Putamen (tissue), 1 donor: ENCODE measurements at places on chromosomes 12 and 14.

DNA sequence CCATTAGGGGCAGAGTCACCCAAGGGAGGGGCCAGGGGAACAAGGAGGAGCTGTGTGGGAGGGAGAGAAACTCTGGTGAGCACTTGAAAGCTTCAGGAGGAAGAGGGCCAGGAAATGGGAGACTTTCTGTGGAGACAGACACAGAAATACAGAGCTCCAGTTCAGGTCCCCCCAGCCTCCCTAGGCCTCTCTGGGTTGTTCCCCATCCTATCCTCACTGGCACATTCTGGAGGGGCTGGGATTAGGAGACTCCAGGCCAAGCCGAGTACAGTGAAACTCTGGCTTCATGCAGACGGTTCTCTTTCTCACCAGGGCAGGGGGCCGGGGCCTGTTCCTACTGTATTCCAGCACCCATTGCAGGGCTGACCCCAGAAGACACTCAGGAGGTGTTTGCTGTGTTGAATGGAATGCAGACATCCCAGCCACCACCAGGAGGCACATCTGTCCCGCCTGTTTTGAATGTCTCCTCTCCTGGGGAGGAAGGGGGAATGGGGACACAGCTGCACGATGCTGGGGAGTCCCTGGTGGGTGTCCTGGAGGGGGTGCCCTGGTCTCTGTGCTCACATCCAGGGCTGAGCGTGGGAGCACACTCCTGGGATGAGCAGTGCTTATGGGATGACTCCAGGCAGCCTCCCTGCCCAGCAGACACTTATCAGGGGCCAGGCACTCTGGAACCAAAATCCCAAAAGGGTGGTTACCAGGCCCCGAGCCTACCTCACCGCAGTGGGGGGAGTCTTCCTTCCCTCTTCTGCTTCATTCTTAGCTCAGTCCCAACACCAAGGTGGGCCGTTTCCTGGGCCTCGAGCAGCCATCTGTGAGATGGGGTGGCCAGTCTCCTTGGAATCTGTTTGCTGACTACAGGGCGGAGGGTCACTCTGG, 5.5 kb upstream of the KRT84 start:
- DNase-seq = no peak

- DNase-seq = no peak
These were observed 57.8 kb upstream of the FSCB start for GRCh38 chr14:44564908-44565307.

GRCh38 chr14:104531421-104532190, 48.0 kb upstream of the C14orf180 start:
- DNase-seq = no peak

- DNase-seq = no peak
These were observed 55.2 kb upstream of the NTF3 start for GRCh38 chr12:5376591-5377207.

DNA sequence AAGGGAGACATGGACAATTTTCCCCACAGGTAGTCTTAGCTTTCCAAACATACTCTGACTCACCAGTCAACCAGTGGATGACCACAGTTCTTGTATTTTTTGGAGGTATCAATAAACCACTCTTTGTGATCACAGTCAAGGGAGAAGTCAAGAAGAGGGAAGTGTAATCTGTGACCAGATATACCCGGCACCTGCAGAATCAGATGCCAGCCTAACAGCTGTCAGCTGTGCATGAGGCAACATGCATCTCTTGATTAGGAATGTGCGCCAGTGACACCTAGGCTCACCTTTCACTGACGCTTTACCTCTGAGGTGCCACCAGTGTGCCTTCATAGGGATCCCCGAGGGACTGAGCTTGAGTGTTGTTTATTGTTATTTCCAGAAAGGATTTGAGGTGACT, 20.0 kb downstream of the PROX2 start:
- no peak for DNase-seq

DNA sequence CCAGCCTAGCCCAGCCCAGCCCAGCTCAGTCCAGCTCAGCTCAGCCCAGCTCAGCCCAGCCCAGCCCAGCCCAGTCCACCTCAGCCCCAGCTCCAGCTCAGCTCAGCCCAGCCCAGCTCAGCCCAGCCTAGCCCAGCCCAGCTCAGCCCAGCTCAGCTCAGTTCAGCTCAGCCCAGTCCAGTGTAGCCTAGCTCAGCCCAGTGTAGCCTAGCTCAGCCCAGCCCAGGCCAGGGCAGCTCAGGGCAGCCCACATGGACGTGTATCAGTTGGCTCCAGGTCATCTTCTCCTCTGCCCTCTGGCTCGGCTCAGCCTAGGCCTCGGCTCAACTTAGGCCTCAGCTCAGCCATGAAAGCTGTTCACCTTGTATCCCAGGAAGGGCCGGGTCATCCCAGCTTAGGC, 64.7 kb downstream of the TMEM121 start:
- no peak for DNase-seq

- DNase-seq = no peak
These were observed 12.2 kb upstream of the MYH7 start for GRCh38 chr14:23447361-23448350.

GRCh38 chr14:106883218-106883692, 1356.9 kb downstream of the TMEM121 start:
- no peak for DNase-seq

DNA sequence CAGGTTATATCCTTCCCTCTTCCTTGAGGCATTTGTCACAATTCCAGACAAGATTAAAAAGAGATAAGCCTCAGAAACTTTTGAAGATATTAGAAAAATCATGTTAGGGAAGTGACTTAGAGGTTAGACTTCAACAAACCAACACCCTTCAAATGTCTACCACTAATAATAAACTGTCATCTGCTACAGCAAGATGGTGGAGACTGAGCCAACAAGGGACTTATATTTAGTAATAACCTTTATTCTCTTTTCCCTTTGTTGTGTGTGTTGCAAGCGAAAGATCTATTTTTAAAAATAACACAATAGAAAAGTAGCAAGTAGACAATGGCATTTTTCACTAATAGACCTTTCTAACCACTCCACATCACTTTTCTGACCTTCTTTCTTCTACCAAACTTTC, 28.6 kb downstream of the PRICKLE1 start:
- DNase-seq = no peak

DNA sequence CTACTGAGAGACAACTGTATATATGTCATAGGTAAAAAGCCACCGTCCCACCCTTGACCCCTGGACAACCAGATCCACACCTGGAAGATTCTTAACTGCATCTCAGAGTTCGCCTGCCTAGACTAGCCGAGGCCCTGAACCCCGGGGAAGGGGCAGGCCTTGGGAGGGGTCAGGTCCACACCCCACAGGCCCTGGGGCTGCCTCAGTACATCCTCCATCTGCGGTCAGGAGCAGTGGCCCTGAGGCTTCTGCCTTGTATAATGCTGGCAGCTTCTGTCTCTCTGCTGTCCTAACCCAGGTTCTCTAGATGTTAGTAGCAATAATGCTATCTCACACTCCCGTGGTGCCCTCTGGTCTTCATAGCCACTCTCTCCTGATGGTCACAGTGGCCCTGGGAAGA, 36.8 kb downstream of the JDP2 start:
- no peak for DNase-seq

GRCh38 chr12:42660968-42661937, 71.7 kb upstream of the PRICKLE1 start:
- no peak for DNase-seq

- no peak for DNase-seq
These were observed 63.1 kb downstream of the C12orf75 start for GRCh38 chr12:105393587-105393986.

- no peak for DNase-seq
These were observed 243.5 kb downstream of the BCL11B start for GRCh38 chr14:99028521-99028920.

DNA sequence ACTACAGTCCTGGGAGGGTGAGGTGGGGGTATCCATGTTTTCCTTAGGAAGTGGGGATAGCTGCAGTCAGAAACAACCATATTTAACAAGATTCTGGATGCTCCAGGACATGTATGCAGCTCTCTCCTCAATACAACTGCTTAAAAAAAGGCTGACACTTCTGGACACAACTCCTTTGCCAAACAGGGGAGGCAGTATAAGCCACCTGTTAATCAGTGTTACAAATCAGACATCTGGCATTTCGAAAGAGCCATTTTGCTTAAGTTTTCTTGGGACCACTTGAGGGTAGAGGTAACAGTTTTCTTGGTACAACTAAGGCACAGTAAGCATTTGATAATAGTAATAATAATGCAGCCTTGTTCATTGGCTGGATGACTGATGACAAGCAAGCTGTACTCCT, 47.1 kb downstream of the RPGRIP1 start:
- DNase-seq = no peak

- DNase-seq = no peak
These were observed 15.3 kb downstream of the KRT2 start for GRCh38 chr12:52636592-52637258.

- DNase-seq = no peak
These were observed 1.6 kb downstream of the AGAP2 start for GRCh38 chr12:57736741-57737466.

DNA sequence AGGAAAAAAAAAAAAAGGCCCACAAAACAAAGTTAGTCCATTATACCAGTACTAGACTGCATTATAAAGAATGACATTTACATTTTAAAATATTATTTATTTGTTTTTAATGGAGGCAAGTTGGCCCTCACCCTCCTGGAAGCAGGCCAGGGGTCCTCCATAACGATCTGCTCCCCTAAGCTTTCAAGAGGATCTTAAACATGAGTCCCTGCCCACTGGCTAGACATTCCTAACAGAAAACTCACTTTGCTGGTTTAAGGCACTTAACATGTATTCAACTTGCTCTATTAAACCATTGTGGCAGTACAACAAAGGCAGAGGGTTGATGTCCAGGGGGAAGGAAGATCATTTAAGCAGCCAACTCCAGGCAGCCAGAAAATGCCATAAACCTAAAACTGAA, 111.4 kb downstream of the STXBP6 start:
- no peak for DNase-seq

GRCh38 chr14:99518441-99519346, 37.5 kb downstream of the CCNK start:
- DNase-seq = peak; percentile 40

DNA sequence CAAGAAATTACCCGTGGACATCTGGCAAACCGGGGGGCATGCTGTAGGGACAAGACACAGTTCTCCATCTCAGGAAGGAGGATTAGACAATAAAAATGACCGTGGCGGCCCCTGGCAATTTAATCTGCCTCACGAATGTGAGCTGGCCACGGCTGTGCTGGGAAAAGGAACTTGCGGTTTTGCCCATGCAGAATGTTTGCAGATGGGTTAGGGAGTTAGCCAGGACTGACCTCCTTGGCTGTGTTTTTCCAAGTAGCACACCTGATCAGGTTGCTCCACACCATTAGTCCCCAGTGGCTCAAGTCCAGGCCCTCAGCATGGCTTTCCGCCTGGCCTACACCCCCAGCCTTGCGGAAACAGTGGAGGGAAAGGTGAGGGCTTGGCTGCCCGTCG, 20.8 kb downstream of the TPCN1 start:
- DNase-seq = no peak

DNA sequence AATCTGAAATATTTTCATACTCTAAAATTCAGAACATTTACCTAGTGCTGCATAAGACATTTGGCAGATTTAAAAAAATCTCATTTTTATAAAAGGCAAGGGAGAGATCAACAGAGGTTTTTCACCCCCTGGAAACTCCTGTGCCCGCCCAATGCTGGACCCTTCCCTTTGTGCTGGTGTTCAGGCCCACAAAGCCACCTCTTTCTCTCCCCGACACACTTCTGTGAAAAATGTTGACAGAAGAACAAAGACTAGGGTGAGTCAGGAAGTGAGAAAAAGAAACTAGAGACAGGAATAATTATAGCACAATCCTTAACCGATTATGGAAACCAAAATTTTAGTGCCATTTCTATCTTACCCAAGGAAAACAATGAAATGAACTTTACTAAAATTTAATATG, 197.7 kb upstream of the STXBP6 start:
- no peak for DNase-seq

GRCh38 chr14:52992236-52992870, 41.5 kb upstream of the FERMT2 start:
- DNase-seq = no peak

- DNase-seq = no peak
These were observed 24.7 kb upstream of the TMED10 start for GRCh38 chr14:75201087-75201486.

DNA sequence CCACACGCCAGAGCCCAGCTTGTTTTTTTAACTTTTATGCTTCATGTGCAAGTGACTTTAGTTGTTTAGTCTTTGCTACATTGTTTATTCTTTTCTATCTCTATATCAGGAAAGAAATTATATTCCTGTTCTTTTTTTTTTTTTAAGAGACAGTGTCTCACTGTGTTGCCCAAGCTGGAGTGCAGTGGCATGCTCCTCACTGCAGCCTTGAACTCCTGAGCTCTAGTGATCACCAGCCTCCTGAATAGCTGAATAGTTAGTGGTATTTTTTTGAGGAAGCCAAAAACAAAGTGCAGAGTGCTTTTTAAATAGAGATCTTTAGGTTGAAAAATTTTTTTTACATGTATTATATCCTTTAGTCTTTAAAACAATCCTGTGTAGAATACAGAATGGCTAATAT, 58.2 kb downstream of the ETNK1 start:
- no peak for DNase-seq

DNA sequence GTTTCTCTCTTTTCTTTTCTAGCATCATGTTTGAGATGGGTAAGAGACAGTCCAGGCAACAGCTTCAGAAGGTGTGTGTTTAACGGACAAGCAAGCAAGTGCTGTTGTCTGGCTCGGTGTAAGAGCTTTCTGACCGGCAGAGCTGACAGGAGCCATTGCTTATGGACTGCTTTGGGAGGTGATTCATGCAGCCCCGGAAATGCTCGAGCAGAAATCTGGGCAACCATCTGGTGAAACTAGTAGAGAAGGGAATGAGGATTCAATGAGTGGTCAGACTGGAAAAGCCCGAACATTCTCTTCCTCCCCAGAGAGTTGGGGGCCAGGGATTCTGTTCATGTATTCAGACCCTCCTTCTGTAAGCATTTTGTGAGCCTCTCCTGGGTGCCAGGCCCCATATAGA, 24.4 kb downstream of the TUNAR start:
- DNase-seq = no peak

DNA sequence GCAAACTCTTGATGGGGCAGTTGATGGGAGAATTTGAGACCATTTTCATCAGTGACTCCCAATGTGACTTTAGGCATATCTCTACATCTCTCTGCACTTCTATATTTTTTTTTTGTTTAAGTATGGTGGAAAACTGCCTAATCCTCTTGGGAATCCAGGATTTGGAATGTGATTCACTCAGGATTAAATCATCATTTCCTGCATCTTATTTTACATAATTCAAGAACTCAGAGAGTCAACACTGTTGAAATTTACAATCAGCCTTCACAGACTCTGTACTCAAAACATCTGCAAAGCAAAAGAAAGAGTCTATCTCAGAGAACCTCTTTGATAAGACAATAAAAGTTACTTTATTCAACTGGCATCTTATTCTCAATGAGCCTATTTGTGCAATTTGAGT, 260.7 kb upstream of the NOS1 start:
- DNase-seq = no peak

DNA sequence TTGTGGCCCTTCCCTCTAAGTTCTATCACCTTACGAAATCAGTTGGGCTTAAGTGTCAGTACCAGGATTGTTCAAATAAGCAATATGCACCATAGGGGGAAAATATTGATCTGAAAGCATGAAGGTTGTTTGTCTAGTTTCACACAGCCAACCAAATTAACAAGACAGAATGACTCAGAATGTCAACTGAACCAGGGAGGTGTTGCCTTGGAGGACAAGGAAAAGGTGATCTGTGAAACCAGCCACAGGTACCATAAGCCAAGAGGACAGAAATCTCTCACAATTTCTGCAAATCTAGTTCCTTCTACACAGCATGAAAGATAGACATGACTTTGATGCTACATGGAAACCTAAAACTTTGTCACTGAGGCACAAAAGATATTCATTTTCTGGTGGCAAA, 297.9 kb downstream of the BCL11B start:
- no peak for DNase-seq

- peak; percentile 79 for DNase-seq
These were observed at the start of the genes KLHL42 and MANSC4 for GRCh38 chr12:27779920-27780611. KLHL42 (plus strand) TSS chr12:27780233; CDS start chr12:27780331, 98 bp downstream. MANSC4 (minus strand) TSS chr12:27780236; CDS start chr12:27771276, 8,960 bp downstream.
